Lung (tissue), 17 donors: ENCODE measurements at places on chromosomes 4 and X. TPM values are rescaled to one million over a fixed set of nuclear protein-coding genes. Genes with fewer than 3 reads are reported as not detected.

GRCh38 chrX:109600237-109600651 lies 24.7 kb downstream of the KCNE5 start:
- peak; percentile 38 for DNase-seq

- no peak for DNase-seq
These were observed 136.5 kb upstream of the GALNTL6 start for GRCh38 chr4:171676555-171677215.

DNA sequence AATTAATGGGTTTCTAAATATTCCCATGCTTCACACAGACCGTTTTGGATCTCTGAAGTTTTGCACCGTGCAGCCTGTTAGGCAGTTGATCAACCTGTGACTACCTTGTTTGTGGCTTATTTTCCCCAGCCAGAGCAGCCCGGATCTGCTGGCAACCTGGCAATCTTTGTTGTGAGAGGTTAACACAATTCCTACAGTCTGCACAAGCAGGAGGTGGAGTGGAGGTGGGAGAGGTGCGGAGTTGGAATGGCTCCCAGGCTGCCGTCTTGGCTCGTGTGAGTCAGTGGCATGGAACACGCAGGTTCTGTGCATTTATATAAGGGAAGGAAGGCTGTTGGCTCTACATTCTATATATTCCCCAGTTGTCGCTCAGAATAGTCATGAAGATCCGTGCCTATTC lies 70.9 kb upstream of the STOX2 start:
- DNase-seq, result no peak

- no peak for DNase-seq
These were observed 764.7 kb downstream of the TRIML1 start for GRCh38 chr4:188903986-188904385.

- DNase-seq, result no peak
These were observed 1.3 kb upstream of the ING2 start for GRCh38 chr4:183503497-183504063.

DNA sequence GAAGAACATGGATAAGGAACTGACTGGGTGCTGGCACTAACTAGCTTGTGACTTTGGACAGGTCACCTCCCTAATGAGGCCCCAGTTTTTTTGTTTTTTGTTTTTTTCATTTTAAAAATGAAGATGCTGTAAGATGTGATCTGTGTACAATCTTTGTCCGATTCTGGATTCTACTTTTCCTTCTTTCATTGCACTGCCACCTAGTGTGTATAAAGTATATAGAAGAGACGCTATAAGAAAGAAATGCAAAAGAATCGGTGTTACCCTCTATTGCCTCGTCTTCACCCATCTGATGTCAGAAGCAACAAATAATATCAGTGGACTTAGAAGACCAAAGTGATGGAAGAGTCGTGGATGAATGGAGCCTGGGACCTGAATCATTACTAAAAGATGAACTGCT lies 58.6 kb upstream of the P2RY10 start:
- no peak for DNase-seq

DNA sequence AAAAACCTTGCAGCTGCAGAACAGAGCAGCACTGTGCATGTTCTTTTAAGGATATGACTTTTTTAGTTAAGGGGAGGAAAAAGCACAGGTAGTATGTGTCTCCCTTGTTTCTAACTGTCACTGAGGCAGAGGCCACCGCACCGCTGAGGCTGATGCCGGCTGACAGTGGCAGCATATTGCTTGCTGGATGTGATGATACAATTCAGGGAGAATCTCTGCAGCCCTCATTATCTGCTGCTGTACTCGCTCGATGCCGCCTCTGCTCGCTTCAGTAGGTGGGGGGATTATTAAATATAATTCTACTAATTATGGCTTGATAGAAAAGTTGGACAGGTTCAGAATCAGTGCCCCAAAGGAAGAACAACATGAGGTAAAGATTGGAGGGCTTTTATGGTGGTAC lies 378.8 kb upstream of the NOCT start:
- DNase-seq, result no peak

GRCh38 chrX:113743069-113743468 lies 840.8 kb upstream of the HTR2C start:
- DNase-seq, result no peak

GRCh38 chr4:52660643-52661042 lies 1.5 kb upstream of the USP46 start:
- no peak for DNase-seq

GRCh38 chrX:148715361-148715760 lies 214.9 kb downstream of the AFF2 start:
- no peak for DNase-seq

DNA sequence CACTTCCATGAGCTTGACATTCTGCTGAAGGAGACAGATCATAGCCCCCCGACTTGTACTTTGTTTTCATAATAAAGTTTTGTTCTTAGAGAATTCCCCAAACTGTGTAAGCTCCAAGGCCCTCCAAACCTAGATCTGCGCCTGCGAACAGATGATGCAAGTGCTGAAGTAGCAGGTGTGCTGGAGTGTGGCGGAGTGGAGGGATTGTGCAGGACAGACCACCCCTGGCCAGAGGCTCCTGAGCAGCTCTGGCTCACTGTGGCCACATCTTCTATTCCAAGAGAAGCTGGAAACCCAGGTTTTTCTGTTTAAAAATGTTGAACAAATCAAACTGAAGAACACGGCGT lies 46.4 kb downstream of the TBC1D14 start:
- no peak for DNase-seq

DNA sequence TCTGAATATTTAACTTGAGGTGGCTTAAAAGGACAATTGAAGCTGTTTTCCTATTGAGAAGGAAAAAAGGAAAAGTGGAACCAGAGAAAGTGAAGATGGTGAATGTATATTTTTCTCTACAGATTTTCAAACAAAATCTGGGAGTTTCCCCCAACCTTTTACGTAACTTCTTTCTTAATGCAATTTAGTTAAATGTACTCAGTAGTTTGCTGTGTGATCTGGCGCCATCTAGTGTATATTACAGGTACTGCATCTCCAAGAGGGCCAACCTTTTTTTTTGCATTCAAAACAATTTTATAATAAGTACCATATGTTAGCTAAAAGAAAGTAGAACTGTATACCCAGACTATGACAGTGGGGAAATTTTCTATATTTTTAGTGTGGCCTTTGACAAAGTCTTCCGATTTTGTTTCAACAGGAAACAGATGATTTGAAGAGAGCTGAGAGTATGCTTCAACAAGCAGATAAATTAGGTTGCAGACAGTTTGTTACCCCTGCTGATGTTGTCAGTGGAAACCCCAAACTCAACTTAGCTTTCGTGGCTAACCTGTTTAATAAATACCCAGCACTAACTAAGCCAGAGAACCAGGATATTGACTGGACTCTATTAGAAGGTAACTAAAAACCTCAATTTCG lies 82.0 kb downstream of the PLS3 start:
- peak; percentile 82 for DNase-seq

- peak; percentile 44 for DNase-seq
These were observed 427.2 kb downstream of the MAPK10 start for GRCh38 chr4:85932500-85933290.

DNA sequence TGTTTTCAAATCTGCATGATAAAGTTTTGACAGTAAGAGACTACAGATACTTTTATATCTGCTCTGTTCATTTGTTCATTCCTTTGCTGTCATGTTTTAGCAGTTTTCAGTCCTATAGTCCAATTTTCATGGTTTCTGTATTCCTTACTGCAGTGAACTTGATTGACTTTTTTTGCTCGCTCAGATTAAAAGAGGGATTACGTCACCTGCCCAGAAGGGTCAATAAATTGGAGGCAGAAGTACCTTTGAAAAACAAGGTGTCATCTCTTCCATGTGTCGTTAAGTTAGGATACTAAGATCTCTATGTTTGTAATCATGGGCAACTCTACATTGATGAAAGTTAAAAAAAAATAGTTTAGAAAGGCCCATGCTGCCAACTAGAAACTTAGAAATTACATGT lies 250.1 kb upstream of the SMIM31 start:
- DNase-seq, result no peak

GRCh38 chr4:112316360-112316759 lies 19.2 kb downstream of the ALPK1 start:
- DNase-seq, result no peak

DNA sequence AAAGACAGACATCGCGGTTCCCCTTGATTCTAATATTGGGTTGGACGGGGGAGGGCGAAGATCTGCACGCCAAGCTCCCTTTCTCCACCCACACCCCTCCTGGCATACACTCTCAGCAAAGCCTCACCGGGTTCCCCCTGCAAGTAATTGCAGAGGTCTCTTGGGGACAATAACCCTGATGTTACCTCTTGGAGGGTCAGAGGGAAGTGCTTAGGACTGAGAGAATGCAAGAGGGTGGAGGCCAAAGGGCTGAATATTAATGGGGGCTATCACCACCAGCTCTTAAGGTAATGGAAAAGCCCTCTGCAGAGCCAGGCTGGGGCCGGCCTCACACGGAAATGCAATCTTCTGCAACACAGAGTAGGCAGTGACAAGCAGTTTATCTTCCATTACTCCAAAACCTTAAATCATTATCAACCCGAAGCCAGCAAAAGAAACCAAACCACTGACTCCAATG lies 344.1 kb upstream of the GATB start:
- no peak for DNase-seq

GRCh38 chr4:139887962-139888735 lies 222.5 kb downstream of the MGST2 start:
- peak; percentile 33 for DNase-seq

DNA sequence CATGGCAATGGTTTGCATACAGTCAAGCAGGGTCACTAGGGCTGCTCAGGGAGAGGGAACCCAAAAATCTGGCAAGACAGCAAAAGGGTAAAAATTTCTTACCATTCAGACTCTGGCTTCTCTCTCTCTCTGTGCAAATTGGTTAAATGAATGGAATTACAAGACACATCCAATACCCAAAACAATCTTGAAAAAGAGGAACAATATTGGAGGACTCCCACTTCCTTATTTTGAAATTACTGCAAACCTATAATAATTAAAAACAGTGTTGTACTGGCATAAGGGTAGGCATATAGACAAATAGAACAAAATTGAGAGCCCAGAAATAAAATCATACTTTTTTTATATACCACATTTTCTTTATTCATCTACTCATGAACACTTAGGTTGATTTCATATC lies 24.1 kb downstream of the ETDA start:
- DNase-seq, result no peak

- no peak for DNase-seq
These were observed 114.6 kb downstream of the DCTD start for GRCh38 chr4:182802621-182803020.

DNA sequence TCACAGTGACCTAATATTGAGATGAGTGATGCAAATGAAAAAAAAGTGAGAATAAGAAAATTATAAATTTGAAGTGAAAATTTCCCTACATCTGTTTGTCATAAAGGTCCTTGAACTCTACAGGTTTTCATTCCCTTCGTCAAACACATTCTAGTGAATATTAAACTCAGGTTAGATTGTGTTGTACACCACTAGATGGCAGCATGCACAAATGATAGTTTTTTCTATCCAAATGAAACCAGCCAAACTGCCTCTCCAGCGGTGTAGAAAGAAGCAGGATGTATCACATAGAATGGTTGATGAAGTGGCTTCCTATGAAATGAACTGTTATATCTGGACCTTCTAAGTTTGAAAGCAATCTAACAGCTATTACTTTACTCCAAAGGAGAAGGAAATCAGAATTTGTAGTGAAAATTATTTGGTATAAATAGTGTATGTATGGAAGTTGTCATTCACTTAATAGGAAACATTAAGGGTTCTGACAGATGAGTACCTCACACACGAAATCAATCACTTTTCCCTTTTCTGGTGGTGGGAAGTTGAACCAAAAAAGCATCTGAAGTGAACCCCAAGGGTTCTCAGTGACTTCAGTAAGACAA lies 382.7 kb downstream of the UNC5C start:
- peak; percentile 91 for DNase-seq

PDCL2 gene
- not detected for polyA plus RNA-seq

HEPH gene
- 1.6 TPM for polyA plus RNA-seq

DCAF12L2 gene
- polyA plus RNA-seq, result not detected

STPG2 gene
- polyA plus RNA-seq, result 0.10 TPM

ADGRG4 gene
- not detected for polyA plus RNA-seq

SRPX2 gene
- 8.1 TPM for polyA plus RNA-seq

CXXC4 gene
- 0.45 TPM for polyA plus RNA-seq

DMRTC1 gene
- not detected for polyA plus RNA-seq

REELD1 gene
- polyA plus RNA-seq, result 0.53 TPM

RTL9 gene
- 0.02 TPM for polyA plus RNA-seq

PABPC5 gene
- 0.26 TPM for polyA plus RNA-seq

EREG gene
- polyA plus RNA-seq, result 0.14 TPM
